Stimulated activated CD8-positive, alpha-beta memory T cell treated with anti-CD3 and anti-CD28 coated beads, Interleukin-4, amount 100 ng/mL, for 1 hour (primary cell): ENCODE measurements at places on chromosomes 16 and 17.

GRCh38 chr17:11705111-11705510 is 106.8 kb downstream of the DNAH9 start:
- no peak for DNase-seq

- no peak for DNase-seq
Measured at GRCh38 chr17:62193249-62193648, 128.2 kb upstream of the MED13 start.

GRCh38 chr17:59897090-59897489 is 4.2 kb downstream of the RPS6KB1 start:
- no peak for DNase-seq

- no peak for DNase-seq
Measured at GRCh38 chr16:21103941-21104860, 46.4 kb downstream of the DNAH3 start.

- no peak for DNase-seq
Measured at GRCh38 chr16:49014277-49015224, 267.1 kb downstream of the CBLN1 start.

GRCh38 chr16:8631818-8632465 is 10.4 kb downstream of the METTL22 start:
- DNase-seq: no peak

DNA sequence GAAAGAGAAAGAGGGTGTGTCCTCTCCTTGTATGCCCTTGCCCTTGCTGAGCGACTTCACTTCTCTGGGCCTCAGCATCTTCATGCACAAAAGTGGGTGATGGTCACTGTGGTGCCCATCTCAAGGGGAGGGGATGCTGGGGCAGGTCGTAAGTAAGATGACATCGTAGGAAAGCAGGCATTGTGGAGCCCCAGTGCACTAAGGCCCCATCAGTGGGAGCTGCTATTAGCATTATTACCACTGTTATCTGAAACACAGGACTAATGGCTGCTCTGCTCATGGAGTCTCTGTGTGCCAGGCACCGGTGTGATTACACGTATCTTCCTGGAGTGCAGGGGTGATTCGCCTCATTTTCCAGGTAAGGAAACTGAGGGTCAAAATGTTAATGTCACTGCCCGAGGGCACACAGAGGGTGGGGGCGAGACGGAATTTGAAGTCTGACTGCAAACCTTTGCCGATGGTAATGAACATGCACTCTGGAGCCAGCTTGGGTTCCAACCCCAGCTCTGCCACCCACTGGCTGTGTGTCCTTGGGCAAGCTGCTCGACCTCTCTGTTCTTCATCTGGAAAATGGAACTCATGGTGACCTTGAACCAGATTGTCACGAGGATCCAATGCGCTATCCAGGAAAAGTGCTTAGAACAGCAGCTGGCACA is 63.2 kb upstream of the GSE1 start:
- DNase-seq: no peak

- DNase-seq: no peak
Measured at GRCh38 chr16:86621966-86622365, 43.6 kb downstream of the FOXL1 start.

GRCh38 chr16:1941162-1942046 is 1.6 kb downstream of the MSRB1 start:
- DNase-seq: no peak

DNA sequence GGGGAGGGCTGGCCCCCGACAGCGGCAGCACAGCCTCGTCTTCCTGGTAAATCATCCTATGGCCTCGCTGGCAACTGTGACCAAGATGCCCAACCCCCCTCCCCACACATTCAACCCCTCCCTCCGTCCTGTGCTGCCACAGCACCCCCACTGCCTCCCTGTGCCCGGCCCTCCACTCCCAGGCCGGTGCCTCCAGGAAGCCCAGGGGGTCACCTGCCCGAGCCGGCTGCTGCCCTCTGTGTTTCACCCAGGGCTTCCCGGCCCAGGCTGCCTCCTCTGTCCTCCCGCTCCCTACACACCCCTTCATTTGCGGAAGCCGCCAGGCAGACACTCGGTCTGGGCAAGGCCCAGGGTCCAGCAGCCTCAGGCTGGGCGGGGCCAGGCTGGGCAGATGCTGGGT is 188.6 kb downstream of the RBFOX3 start:
- DNase-seq: no peak

- DNase-seq: no peak
Measured at GRCh38 chr16:51876934-51877333, 670.0 kb downstream of the TOX3 start.

DNA sequence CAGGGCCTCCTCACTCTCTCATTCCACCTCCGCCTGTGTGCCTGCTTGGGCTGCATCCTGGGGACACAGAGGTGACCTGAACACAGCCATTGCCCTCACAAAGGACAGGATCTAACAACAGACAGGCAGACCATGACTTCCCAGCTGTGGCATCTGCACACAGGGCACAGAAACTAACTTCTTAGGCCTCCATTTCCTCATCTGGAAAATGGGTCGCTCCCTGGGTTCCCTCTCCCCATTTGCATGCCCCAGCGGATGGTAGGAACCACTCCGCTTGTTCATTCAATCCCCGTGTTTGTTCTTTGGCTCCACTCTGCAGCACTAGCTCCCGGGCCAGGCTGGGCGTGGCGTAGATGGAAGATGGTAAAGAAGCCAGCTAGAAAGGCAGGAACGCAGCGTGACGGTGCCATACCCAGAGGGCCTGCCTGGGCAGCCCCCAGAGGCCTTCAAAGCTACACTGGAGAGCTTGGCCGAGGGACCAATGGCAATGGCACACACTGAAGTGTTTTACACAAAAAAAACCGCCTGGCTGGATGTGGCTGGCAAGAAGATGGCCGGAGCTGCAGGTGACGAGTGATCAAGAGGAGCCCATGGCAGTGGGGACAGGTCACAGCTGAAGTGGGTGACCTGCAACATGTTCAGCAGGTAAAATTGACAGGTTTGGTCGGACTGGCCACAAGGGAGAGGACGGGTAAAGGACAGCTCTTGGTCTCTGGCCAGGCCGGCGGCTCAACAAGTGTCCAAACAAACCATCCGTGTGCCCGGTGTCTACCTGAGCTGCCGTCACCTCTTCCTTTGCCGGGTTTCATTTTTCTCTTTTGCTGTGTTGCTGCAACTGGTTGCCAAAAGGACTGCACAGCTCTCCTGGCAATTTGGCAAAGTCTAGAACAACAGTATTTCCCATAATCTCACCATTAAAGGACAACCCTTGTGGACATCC is 66.9 kb downstream of the SOCS1 start:
- DNase-seq: no peak

DNA sequence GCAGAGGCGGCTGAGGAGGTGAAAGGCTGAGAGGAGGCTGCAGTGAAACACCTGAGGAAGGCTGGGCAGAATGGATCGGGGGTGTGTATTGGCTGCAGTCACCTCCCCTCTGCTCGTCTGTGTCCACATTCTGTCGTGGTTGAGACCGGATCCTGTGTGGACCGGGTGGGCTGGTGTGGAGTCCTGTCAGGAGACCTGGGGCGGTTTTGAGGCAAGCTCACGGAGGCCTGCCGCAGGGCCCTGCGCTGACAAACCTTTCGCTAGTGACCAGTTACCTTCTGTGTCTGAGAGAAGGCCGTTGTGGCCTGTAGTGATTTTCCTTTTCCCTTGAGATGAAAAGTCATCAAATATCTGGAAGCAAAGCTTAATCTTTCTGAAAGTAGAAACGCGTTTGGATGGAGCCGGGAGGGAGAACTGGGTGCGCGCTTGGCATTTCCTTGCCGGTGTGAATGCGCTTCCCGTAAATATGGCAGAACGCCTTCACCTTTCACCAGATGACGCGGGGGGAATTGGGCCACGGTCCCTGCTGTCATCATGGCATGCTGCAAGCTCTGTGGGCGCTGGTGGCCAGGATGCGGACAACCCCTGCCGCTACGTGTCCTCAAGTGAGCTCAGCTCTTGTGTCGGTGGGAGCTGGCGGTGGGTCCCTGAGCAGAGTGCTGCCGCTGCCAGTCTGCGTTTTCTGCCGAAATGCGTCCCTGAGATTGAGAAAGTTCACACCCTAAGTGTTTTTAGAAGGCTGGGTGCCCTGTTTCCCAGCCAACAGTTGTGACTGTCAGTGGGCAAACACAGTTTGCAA is 6.3 kb downstream of the BANP start:
- DNase-seq: no peak

GRCh38 chr17:60383379-60383778 is 8.6 kb downstream of the USP32 start:
- DNase-seq: no peak
